ENCODE measurements at places on chromosomes 2 and 18.
A peak's percentile ranks its signal among the peaks of the same experiment; 100 is the strongest.

- no peak for DNase-seq
Observed at GRCh38 chr2:145012806-145013205, 492.9 kb upstream of the ZEB2 start.

- DNase-seq = no peak
Observed at GRCh38 chr2:241551599-241551997, 6.9 kb upstream of the BOK start.

GRCh38 chr2:109285244-109285651 is 156.2 kb downstream of the SH3RF3 start:
- peak; percentile 90 for DNase-seq

GRCh38 chr2:132936791-132937190 is 266.8 kb upstream of the LYPD1 start:
- no peak for DNase-seq

- peak; percentile 51 for DNase-seq
Observed at GRCh38 chr2:113872201-113872600, 17.7 kb upstream of the ACTR3 start.

DNA sequence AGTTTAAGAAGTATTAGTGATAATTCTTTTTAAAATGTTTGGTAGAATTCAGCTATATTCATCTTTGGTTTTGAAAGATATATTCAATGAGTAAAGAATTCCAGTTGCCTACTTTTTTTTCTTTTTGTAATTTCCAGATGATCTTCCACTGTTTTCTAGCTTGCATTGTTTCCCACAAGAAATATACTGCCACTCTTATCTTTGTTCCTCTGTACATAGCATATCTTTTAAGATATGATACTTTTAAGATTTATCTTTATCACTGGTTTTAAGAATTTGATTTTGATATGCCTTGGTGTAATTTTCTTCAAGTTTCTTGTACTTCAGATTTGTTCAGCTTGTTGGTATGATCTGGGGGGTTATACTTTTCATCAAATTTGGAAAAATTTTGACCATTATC is 374.4 kb downstream of the PLCL1 start:
- no peak for DNase-seq

DNA sequence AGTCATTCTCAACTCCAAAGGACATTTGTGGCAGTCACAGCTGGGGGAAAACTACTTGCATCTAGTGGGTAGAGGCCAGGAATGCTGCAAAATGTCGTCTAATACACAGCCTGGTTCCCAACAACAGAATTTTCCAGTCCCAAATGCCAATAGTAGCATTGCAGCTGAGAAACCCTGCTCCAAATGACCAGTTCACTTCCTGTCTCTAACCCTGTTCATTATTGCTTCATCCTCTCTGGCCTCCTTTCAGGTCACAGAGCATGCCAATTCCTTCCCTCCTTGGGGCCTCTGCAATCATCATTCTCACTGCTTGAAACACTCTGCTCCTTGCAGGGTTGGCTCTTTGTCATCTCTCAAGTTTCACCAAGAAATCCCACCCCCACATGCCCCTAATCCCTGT is 139.1 kb downstream of the IRS1 start:
- peak; percentile 61 for DNase-seq

- DNase-seq = peak; percentile 47
Observed at GRCh38 chr2:197675711-197676188, 363 bp upstream of the RFTN2 start.

GRCh38 chr2:45014016-45014702 is 4.9 kb upstream of the SIX2 start:
- no peak for DNase-seq

- DNase-seq = no peak
Observed at GRCh38 chr18:41561961-41562360, 393.1 kb upstream of the PIK3C3 start.

DNA sequence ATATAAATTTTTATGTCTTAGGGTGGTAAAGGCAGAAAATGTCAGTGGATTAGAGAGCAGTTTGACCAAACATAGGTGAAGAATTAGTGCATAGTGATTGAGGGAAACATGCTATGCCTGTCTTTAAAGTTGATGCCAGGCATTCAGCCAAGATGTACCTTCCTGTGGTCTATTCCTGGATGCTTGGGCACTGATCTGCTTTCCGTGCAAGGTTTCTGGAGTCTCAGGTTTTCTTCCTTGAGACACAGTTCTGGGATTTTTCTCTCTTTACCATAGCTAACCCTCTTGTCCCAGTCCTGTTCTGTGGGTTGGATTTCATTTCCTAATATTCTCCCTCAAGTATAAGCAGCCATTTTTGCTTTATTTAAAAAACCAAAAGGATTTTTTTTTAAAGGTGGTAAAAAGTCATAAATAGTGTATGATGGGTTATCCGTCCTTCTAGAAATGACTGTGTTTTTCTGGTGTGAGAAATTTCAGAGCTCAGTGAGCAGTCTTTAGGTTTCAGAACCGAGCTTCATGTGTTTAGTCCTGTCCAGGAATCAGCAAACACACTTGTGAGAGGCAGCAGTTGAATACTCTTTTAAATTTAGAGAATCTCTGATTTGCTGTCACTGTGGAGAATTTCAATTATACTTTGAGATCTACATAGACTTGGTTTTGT is 43.0 kb upstream of the CYBRD1 start:
- no peak for DNase-seq

DNA sequence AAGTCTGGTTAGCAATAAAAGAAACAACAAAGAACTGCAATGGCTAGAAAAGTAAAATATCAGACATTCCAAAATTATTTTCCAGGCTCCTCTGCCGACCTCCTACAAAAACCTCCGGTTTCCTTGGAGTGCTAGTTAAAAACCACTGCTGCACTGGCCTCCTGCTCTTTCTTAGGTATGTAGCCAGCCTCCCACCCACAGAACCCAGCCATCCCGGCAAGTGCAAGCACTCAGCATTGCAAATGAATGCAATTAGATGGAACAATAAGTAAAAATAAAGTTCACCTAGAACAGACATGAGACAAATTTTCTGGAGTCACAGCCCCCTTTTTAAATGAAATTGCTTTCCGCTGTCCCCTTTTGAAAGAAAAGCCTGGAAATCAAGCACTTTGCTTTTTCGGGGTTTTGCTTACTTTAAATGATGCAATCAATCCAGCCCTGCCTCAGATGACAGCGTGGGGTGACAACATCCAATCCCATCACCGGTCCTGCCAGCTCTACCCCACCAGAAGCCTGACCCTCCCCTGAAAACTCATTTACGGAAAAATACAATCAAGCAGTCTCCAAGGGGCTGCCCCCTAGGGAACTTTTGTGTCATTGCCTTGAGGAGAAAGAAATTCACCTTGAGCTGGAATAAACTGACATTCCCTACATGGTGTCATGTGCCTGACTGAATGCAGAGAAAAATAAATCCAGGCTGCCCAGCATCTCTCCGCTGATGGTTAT is 199.8 kb downstream of the EPHA4 start:
- DNase-seq = no peak

GRCh38 chr2:15638720-15639119 is 47.1 kb downstream of the DDX1 start:
- no peak for DNase-seq

DNA sequence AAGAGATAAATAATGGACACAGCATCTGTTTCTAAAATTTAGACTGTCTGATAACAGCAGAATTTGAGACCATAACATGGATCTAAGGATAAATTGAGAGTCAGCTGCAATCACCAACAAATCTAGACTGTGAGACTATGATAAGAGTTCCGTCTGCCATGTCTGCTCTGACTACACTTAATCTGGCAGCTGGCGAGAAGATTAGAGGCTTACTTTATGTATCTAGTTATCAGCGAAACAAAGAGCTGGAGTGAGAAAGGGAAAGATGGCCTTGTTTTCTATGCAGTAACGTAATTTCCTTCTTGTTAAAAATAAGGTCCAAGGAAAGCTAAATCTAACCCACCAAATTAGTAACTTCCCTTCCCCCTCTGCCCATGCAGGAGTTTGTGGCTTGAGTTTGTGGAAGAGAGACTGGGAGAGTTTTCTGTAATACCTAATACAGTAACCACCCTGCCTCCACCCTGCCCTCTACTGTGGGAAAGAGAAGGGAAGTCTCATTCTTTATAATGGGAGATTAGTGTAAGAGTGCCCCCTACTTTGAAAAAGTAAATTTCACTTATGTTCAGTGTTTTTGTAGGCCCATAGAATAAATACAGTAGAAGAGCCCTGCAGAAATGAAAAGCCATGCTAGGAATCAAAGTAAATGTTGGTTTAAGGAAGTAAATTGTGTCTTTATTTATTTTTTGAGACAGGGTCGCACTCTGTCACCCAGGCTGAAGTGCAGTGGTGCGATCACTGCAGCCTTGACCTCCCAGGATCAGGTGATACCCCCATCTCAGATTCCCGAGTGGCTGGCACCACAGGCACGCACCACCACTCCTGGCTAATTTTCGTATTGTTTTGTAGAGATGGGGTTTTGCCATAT is 27.5 kb downstream of the EML4 start:
- peak; percentile 39 for DNase-seq

- DNase-seq = no peak
Observed at GRCh38 chr2:237480988-237481525, 6.0 kb upstream of the MLPH start.

DNA sequence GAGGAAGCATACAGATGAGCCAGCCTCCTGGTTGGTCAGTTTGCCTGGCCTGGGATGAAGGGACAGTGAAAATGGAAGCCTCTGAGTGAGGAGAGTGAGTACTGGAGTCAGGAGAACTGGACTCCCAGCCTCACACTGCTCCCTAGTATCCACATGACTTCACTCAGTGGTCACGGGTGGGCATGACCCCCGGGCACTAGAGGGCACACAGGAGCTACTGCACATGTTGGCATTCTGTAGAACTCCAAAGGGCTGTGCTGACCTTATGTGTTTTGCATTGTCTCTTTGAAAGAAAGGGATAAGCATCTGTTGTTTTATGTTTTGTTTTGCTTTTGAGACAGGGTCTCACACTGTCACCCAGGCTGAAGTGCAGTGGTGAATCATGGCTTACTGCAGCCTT is 23.7 kb downstream of the NCAPH start:
- DNase-seq = no peak

DNA sequence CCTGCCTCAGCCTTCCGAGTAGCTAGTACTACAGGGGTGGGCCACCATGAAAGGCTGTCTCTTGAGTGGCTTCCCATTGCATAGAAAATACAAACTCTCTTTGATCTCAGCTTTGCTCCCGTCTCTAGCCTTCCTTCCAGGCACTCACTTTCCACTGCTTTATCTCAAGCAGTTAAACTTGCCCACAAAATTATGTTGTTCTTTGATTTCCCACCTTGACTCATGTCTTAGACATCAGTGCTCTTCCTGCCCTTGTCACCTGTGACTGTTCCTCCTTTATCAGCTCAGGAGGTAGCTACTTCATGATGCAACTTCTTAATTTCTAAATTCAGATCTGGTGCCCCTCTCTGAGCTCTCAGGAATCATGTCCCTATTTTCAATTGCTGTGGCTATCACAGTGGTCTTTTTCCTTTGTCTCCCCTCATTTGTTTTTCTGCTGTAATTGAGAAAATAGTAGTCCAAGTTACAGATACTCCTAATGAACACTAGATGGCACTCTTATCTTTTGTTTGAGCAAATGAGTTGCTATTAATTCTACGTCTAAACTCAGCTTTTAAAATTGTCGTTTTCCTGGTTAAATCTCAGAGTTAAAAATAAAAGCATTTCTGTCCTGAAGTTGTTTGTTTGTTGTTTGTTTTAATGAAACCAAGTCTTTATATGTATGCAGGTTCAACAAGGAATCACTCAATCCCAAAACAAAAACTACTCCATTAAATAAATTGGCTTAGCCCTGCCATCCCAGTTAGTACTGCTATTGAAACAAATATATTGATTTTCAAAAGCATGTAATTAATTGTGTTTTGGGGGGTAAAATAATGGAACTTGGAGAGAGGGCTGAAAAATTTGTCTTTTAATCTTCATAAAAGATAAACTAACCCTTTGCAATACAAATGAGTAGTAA is 46.9 kb upstream of the GREB1L start:
- DNase-seq = peak; percentile 35

GRCh38 chr2:64227603-64228125 is 83.4 kb upstream of the PELI1 start:
- no peak for DNase-seq

DNA sequence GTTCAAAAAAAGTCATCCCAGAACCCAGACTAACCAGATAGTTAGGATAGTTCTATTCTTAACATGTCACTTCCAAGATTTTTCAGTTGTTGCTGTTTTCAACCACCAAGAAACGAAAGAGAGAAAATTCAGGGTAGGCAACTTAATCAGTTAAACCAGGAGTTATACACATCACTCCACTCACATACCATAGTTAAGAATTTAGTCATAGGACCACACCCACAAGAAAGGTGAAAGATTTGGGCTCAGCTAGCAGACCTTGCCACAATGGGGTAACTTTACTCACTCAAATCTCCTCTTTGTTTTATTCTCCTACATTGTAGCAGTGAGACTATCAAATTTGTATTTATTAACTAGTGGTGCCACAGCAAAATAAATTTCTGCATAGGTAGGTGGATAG is 473.6 kb downstream of the NUP35 start:
- DNase-seq = no peak

- peak; percentile 55 for DNase-seq
Observed at GRCh38 chr2:103789381-103790095, 1027.7 kb downstream of the TMEM182 start.

DNA sequence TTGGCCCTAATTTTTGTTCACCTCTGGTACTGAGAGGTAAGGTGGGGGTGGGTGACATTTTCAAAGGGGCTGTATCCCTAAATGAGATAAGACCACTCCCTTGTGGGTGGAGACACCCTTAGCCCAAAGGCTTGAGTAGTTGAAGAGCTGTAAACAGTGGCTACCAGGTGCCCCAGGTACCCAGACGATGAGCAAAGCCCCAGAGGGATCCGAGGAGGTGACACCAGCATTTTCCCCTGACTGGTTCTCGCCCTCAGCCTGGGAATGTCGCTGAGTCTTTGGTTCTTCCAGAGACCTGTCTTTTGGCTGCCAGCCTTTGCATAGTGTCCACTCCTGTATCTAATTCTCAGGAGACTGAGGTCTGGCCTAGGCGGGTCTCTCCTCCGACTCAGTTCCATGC is 36.5 kb downstream of the RRM2 start:
- no peak for DNase-seq

GRCh38 chr2:236938126-236938525 is 147.6 kb upstream of the COPS8 start:
- DNase-seq = no peak

DNA sequence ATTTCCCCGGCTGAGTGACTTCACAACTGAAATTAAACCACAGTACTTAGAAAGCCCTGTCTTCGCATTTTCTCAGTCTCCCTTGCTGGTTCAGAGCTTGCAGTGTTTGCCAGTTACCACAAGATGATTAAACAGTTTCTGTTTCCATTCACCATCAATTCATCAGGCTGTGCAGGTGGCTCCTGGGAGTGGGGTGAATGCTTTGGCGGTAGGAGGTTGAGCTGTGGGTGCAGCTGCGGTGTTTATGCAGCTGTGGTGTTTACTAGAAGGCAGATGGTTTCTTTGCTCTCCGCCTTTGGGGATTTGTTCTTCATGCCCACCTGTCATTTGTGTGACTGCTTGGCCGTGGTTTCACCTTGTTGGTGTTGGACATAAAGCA is 16.1 kb downstream of the ACOXL start:
- peak; percentile 66 for DNase-seq

- no peak for DNase-seq
Observed at GRCh38 chr2:32894119-32894728, 52.5 kb upstream of the LTBP1 start.

DNA sequence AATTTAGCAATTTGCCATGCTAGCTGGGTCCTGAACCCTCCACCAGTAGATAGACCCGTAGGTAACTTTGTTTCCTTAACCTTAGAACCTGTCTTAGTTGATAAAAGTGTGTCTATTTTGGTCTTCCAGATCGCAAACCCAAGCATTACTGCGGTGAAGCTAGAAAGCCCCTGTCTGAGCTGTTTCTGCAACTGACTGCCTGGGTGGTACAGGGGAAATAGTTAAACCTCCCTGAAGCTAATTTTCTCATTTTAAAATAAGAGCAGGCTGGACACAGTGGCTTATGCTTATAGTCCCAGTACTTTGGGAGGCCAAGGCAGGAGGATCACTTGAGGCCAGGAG is 101.7 kb upstream of the MSH2 start:
- DNase-seq = no peak

All from astrocyte of the cerebellum (primary cell).